ENCODE measurements at places on chromosomes 2 and 18.
A peak's percentile ranks its signal among the peaks of the same experiment; 100 is the strongest.

DNA sequence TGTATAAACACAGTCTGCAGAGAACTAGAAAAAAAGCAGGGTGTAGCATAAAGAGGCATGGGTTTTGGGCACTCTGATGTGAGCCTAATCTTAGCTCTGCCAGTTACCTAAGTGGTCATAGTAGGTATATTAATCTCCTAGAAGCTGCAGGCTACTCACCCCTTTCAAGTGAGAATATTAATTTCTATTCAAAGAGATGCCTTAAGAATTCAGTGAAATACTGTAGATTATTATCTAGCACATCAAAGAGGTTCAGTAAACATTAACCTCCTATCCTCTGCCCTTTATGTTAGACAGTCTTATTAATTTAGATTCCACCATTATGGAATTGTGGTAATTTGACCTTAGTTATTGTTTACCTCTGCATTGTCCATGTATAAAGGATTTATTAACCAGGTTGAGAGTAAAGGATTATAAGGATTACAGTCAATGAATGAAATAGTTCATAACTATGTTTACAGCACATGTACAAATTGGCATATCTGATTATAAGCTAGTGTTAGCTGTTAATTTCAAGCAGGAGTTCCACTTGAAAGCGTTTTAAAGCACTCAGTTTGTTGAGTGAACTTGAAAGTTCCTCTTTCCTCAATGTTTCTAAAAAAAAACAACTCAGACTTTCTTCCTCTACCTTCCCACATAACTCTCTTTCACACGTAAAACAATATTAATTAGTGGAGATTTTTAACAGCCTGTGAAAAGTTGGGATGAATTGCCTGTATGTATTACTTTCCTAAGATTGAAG, 150.6 kb upstream of the EPC2 start:
- DNase-seq: no peak

GRCh38 chr2:114949228-114949804, 506.9 kb downstream of the DPP10 start:
- no peak for DNase-seq

DNA sequence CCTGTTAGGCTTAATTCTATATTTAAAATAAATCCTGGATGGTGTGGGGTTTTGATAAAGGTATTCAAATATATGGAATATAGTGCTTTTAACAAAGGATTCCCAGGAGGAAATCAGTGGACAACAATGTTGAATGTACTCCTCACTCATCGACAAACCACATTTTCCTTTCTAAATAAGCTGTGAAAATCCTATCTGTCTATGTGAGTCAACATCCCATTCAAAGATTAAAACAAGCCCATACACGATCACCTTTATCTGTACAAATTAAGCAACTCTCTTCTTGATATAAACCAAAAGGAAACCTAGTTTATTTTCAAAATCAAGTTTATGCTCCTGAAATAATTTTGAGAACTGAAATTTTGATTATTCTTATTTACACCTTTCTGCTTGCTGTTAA, 153.4 kb downstream of the ERBB4 start:
- no peak for DNase-seq

DNA sequence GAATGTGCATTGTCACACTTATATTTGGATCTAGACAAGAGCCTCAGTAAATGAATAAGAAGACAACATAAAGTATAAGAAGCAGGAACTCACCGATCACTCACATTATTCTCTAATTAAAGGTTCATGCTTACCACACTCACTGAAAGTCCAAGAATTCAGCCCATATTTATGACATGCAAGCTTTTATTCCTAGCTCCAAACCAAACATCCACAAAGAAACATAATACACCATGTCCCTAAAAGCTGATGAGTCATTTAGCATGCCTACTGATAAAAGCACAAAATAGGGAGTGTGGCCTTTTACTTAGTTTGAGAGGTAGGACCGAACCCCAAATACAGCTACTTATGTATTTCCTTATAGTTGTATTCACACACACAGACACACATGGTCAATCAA, 1094.6 kb upstream of the CDH2 start:
- no peak for DNase-seq

DNA sequence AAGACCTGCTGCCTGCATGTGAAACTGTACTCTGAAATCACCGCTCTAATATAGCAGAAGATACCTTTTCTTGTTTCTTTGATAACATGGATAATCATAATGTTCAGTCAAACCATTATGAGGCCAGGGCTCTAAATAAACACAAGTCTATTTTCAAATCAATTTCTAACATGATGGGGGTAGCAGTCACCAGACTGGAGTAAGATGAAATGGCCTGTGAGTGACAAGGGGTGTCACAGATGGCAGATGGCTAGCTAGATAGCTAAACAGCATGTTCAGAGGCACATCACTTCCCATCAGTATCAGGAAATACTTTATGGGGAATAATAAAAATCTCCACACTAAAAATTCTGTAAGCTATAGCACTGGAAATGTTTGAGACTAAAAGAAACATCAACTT, 14.0 kb downstream of the MBD2 start:
- no peak for DNase-seq

DNA sequence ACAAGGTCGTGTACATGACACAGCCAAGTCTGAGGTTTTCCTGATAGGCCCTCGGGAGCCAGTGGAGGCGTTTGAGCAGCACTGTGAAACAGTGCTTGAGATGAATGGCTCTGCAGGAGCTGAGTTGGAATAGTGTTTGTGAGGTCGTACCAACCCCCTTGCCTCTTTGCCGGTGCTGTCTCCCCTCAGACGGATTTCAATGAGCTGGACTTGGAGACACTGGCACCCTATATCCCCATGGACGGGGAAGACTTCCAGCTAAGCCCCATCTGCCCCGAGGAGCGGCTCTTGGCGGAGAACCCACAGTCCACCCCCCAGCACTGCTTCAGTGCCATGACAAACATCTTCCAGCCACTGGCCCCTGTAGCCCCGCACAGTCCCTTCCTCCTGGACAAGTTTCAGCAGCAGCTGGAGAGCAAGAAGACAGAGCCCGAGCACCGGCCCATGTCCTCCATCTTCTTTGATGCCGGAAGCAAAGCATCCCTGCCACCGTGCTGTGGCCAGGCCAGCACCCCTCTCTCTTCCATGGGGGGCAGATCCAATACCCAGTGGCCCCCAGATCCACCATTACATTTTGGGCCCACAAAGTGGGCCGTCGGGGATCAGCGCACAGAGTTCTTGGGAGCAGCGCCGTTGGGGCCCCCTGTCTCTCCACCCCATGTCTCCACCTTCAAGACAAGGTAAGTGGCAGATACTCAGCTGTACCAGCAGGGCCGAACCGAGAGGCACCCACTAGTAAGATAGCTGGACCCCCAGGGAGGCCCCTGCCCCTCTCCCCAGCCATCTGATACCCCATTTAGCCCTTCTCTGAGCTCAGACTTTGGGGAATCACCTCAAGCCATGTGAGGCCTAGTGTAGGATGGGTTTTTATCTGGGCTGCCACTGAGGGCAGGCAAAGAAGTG, 83.1 kb downstream of the EPAS1 start:
- no peak for DNase-seq

- no peak for DNase-seq
Observed at GRCh38 chr18:44047585-44047984, 633.1 kb upstream of the SETBP1 start.

- no peak for DNase-seq
Observed at GRCh38 chr2:241764275-241765241, 12.1 kb upstream of the GAL3ST2 start.

DNA sequence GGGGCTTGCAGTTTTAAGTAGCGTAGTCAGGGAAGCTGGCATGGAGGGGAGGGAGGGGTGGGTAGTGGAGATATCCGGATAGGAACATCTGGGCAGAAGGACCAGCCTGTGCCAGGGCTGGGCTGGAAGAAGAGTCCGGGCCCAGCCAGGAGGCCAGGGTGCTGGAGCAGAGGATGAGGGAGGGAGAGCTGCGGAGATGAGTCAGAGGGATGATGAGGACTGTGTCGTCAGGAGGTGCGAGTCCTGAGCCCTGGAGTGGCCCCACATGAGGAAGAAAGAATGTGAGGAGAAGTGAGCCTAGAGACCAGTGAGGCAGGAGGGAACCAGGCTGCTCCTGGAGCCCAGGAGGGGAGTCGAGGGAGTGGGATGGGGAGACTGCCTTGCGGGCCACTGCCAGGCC, 82.4 kb downstream of the CTIF start:
- DNase-seq: peak; percentile 57

GRCh38 chr2:61898810-61899209, 6.7 kb upstream of the COMMD1 start:
- DNase-seq: no peak

GRCh38 chr2:227308784-227309183, 16.3 kb upstream of the MFF start:
- no peak for DNase-seq

GRCh38 chr2:234072454-234072853, 22.0 kb downstream of the SPP2 start:
- no peak for DNase-seq

DNA sequence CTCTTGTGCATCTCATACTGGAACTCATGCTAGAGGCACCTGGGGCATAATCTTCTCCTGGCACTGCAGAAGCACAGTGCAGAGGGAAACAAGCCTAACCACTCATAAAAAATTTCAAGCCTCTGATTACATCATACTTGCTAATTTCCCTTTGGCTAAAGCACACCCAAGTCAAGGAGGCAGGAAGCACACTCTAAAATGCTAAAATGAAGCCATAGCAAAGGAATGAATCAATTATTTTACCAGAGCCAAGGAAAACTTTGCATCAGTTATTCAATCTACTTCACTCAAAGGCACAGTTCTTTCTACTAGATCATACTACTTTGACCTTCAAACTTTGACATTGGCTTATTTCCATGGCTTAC, 79.6 kb upstream of the SPOPL start:
- peak; percentile 54 for DNase-seq

GRCh38 chr18:68796936-68797690, 767 bp upstream of the CCDC102B start:
- DNase-seq: peak; percentile 78

DNA sequence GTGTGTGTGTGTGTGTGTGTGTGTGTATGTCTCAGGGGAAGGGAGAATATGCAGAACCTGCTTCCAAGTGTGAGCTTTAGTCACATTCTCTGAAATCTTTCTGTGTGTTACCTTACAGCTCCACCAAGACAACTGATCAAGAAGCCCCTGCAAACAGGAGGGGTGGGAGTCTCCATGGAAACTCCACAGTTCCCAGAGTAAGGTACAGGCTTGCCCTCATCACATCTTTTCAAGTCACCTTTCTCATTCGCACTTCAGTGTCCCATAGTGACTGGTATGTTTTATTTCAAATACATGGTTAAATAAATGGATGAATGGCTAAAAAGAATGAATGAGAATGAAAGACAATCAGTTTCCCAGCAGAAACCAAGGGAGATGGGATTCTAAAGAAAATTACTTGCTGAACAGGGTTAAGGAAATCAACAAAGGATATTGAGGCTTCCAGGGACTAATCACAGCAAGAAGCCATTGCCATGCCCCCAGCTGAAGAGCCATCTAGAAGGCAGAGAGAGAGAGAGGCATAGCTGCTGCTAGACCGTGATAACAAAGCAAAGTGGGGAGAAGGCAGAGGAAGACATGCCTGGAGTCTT, 987.2 kb upstream of the CELF4 start:
- no peak for DNase-seq

DNA sequence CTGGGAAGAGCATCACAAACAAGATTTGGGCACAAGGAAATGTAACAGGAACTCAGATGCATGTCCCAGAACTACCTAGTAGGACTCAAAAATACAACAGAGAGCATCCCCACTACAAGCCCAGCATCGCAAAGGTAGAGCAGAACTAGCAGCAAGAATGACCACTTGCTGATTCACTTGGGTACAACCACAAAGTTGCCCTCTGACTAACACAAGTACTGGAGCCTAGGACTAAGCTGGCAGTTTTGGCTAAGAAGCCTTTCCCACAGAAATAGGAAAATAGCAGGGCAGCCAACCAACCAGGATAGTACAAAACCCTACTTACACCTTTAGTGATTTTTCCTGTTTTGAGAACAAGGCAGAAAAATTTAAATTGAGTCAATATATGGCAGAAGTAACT, 193.8 kb downstream of the PAX3 start:
- DNase-seq: no peak

- DNase-seq: no peak
Observed at GRCh38 chr2:12287220-12287751, 429.4 kb upstream of the TRIB2 start.

GRCh38 chr2:204205538-204205937, 269.0 kb downstream of the ICOS start:
- no peak for DNase-seq

GRCh38 chr2:165633431-165633830, 160.6 kb downstream of the GALNT3 start:
- no peak for DNase-seq

- DNase-seq: peak; percentile 69
Observed at GRCh38 chr18:9055185-9055584, 47.3 kb upstream of the NDUFV2 start.

GRCh38 chr2:2170189-2170588, 160.9 kb downstream of the MYT1L start:
- DNase-seq: no peak

GRCh38 chr2:38739524-38739923, 11.6 kb downstream of the SRSF7 start:
- no peak for DNase-seq

Measured in fibroblast of skin of left quadriceps (primary cell).